ENCODE measurements at places on chromosomes 6 and 20. TPM values are rescaled to one million over a fixed set of nuclear protein-coding genes. Genes with fewer than 3 reads are reported as not detected.

The RCAN2 gene
- 7.6 TPM for total RNA-seq

The ZSCAN31 gene
- total RNA-seq: 0.54 TPM

The ADGB gene
- total RNA-seq: not detected

The C6orf15 gene
- not detected for total RNA-seq

The SLA2 gene
- total RNA-seq: not detected

The HTR1E gene
- total RNA-seq: not detected

The RIPPLY2 gene
- not detected for total RNA-seq

The TRIM40 gene
- not detected for total RNA-seq

The BPIFB4 gene
- not detected for total RNA-seq

The SLC22A16 gene
- total RNA-seq: not detected

The MEP1A gene
- total RNA-seq: not detected

The TRAPPC3L gene
- not detected for total RNA-seq

The MAS1L gene
- total RNA-seq: not detected

The FOXF2 gene
- 5.1 TPM for total RNA-seq

The GRM1 gene
- not detected for total RNA-seq

The MLN gene
- total RNA-seq: not detected

The ASXL1 gene
- total RNA-seq: 38.8 TPM

The ULBP3 gene
- 12.6 TPM for total RNA-seq

The RGS17 gene
- 0.25 TPM for total RNA-seq

The DDX27 gene
- 25.3 TPM for total RNA-seq
